Inflammatory macrophage (primary cell): ENCODE measurements at places on chromosomes 1 and 21.

DNA sequence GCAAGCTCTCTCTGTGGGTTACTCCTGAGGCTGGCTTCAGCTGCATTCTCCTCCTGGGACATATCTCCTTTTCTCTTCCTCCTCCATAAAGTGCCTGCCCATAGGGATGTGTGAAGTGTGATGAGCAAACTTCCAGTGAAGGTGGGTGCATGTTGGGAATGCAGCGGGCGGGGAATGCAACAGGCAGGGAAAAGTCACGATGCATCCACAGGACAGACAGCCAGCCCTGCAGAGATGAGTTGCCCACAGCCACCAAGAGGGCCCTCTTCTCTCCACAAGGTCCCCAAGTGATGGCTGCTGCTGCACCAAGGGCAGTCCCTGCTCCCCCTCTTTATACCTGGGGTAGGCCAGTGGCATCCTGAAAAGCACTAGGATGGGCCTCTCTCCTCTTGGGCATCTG, 33.6 kb upstream of the RNF187 start:
- DNase-seq, result no peak

GRCh38 chr1:218030846-218031245, 254.2 kb upstream of the RRP15 start:
- no peak for DNase-seq

GRCh38 chr1:214983126-214983869, 99.2 kb upstream of the KCNK2 start:
- no peak for DNase-seq

- no peak for DNase-seq
These were observed 527.3 kb downstream of the PLPP3 start for GRCh38 chr1:56052041-56052440.

DNA sequence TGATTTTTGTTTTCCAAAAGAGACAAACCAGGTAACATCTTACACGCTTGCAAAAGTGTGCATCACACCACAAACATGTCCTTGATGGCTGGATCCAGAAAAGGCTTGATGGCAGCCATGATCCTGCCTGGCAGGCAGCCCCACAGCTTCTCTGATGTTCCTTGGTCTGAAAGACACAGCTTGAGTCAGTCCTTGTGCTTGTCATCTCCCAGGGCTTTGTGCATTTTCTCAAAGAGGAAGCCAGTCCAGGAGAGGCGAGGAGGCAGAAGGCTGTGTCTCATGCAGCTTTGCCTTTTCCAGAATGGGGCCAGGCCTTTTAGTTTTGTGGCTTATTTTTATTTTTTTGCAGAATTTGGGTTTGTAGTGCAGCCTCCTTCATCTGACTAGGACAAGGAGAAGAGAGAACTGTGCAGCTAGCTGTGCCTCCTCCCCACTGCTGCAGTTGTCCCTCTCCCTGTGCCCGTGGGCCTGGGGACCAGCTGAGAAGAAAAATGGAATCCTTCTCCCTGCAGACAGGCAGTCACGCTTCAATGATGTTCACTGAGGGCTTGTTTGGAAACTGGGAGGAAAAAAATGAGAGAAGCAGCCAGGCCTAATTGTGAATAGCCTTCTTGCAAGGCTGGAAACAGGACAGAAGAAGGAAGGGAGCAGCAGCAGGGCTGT, 7.4 kb downstream of the FNDC5 start:
- no peak for DNase-seq

DNA sequence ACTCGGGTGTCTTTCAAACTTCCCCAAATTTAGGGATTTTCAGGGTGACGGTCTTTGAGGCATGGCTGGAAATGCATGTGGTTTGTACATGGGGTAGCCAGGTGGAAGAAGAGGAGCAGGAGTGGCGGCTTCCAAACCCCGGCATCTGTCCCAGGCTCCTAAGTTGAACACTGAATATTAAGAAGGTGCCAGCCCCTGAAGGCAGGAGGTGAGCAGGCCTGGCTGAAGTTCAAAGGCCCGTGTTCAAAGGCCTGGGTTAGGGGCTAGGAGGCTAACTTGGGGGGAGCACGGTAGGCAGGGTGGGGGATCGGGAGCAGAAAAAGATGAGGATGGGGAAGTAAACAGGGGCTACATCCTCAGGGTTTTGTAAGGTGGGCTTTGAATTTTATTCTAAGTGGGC, 42.8 kb downstream of the ELK4 start:
- DNase-seq, result no peak

GRCh38 chr21:45943630-45944540, 37.7 kb upstream of the COL6A1 start:
- no peak for DNase-seq
